Right kidney (tissue), 9 donors: ENCODE measurements at places on chromosomes 2 and 18.
A peak's percentile ranks its signal among the peaks of the same experiment; 100 is the strongest.

GRCh38 chr2:47035615-47036488 is 119.3 kb downstream of the STPG4 start:
- DNase-seq: no peak

DNA sequence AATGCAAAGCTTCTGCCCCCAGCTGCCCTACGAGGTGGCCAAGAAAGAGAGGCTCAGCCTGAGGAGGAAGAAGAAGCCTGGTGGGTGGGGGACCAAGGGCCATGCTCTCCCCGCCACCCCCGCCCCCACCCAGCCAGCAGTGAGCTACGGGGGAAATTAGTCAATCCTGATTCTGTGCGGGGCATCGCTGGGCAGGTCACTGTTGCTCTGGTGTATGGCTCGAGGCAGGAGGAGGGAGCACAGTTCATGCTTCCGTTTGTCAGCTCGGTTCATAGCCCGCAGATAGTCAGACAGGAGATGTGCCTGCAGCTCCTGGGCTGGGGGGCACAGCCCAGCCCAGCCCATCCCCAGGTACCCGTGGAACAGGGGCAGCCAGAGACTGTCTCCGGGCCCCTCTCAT is 17.1 kb downstream of the RAMP1 start:
- no peak for DNase-seq

DNA sequence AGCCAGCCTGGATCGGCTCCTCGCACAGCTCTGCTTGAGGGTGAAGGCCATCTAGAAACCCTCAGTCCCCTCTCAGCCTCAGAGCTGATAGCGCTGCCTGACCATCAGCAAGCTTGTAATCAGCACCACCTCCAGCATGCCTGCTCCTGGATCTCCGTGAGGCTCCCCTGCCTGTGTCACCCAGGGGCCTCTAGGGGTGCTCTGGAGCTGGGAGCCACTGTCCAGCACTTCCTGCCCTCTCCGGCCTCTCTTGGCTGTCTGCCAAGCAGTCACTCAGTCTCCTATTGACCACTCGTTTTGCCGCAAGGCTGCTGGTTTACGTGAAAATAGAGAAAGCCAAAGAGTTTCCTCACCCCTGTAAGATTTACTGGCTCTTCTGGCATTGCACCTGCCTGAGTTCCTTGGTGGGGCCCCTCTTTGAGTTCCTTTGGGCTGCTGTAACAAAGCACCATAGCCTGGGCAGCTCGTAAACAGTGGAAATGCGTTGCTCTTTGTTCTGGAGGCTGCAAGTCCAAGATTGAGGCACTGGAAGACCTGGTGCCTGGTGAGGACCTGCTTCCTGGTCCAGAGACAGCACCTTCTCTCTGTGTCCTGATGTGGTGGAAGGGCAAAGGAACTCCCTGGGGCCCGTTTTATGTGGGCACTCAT is 17.9 kb downstream of the CAPN10 start:
- peak; percentile 53 for DNase-seq

DNA sequence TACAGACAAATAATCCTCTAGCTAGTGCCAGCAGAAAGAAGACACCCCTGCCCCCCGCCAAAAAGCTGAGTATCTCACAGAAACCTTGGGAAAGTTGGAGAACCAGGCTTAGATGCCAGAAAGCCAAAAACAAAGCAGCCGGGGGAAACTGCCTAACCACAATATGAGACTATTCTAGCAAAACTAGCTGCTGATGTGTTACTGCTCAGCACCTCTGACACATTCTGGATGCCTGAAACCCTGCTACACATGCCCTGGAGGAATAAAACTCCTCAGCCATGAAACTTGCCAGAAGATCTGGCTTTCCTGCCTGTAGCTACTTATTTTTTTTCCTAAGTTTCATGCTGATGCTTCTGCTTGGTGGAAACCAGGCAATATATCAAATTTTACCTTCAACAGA is 122.7 kb upstream of the GCFC2 start:
- DNase-seq: no peak

DNA sequence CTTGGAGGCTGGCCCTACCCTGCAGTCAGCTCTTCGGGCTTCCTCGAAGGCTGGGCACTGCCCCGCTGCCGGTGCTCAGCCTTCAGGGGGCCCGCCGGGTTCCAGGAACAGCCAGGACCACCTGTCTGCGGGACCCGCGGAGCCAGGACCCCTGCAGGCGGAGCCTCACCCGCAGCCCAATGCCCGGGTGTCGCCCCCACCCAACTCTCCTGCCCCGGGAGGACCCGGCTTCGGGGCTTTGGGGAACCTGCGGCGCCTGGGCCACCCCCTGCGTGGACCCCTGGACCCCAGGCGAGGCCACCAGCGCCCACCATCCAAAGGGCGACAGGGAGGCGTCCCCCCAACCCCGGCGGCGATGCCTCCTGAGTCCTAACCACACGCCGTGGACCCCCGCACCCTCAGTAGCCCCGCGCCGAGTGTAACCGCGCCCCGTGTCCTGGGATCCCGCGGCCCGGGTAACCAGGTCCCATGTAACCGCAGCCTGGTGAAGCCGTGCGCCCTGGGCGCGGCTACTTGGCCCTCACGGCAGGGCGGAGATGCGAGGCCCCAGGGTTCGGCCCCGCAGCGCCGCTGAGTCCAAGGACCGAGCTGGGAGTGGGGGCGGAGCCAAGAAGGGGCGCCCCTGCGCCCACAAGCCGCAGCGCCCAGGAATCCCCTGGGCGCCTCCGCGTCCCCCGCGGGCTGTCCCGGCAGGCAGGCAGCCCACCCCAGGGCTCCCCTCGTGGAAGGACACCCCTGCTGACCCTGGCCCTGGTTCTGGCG is 11.0 kb upstream of the UBE2F start:
- peak; percentile 51 for DNase-seq

- no peak for DNase-seq
Observed at GRCh38 chr2:164335128-164335527, 286.2 kb downstream of the GRB14 start.

DNA sequence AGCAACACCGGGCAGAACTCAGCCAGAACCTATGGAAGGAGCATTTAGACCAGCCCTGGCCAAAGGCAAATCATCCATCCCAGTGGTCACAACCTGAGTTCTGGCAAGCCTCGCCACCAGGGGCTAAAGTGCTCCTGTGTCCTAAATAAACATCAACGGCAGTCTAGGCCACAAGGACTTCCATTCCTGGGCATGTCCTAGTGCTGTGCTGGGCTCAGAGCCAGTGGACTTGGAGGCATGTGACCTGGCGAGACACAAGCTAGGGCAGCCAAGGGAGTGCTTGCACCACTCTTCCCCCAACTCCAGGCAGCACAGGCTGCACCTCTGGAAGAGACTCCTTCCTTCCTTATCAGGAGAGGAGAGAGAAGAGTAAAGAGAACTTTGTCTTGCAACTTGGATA is 69.0 kb downstream of the ST6GAL2 start:
- DNase-seq: no peak

- DNase-seq: peak; percentile 9
Observed at GRCh38 chr18:23228102-23229061, 93.1 kb downstream of the CABLES1 start.

GRCh38 chr2:199951023-199951422 is 4.3 kb downstream of the TYW5 start:
- DNase-seq: no peak

- no peak for DNase-seq
Observed at GRCh38 chr2:47052847-47053246, 102.3 kb downstream of the STPG4 start.

- DNase-seq: no peak
Observed at GRCh38 chr2:73104933-73105332, 7.8 kb downstream of the RAB11FIP5 start.

DNA sequence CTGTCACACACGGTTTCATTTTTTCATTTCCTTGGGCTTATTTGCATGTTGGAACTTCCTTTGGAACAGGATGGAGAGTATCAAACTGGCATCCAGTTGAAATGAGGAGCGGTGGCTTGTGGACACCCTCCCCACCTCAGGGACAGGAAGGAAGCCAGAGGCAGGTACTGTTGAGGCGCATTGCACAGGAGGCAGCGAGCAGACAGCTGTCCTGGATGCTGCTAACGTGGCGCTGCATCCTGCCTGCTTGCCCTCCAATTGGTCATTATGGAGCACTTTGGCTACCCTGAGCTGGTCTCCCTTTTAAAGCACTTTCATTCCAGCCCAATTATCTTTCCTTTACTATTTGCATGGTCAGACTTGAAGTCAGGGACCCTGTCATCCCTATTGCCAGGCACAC is 80.7 kb upstream of the ITGA4 start:
- no peak for DNase-seq

DNA sequence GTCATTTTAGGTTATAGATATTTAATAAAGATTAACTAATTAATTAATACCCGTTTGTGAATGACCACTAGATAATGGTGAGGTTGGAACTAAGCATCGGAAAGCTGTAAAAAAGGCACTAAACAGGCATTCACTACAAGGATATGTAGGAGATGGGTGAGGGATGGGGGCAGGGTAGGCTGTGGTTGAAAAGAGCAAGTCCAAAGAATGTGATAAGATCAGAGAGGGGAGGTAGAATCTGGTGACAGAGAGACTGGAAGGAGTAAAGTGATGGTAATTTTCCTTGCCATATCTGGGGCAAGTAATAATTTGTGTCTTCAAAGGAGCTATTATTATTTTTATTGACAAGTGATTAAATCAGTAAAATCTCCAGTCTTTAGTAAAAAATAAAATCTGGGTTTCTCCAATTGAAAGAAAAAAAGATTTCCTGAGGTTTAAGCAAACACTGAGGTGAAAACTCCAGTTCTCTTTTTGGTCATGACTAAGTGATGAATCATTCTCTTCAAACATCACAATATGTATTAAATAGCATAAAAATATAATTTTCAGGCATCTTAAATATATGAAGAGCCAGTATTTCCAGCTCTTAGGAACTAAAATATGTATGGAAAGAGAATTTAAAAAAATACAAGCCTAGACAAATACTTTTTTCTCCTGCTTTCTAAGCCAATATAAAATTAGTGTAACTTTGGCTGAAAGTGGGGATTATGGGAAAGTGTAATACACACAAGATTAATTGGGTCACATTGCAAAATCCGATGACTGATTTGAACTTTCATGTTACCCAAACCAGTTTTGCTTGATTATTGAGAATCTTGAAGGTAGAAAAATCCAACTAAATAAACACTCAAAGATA is 259.1 kb upstream of the RBMS1 start:
- DNase-seq: no peak

GRCh38 chr2:173161040-173161439 is 85.4 kb downstream of the MAP3K20 start:
- no peak for DNase-seq

DNA sequence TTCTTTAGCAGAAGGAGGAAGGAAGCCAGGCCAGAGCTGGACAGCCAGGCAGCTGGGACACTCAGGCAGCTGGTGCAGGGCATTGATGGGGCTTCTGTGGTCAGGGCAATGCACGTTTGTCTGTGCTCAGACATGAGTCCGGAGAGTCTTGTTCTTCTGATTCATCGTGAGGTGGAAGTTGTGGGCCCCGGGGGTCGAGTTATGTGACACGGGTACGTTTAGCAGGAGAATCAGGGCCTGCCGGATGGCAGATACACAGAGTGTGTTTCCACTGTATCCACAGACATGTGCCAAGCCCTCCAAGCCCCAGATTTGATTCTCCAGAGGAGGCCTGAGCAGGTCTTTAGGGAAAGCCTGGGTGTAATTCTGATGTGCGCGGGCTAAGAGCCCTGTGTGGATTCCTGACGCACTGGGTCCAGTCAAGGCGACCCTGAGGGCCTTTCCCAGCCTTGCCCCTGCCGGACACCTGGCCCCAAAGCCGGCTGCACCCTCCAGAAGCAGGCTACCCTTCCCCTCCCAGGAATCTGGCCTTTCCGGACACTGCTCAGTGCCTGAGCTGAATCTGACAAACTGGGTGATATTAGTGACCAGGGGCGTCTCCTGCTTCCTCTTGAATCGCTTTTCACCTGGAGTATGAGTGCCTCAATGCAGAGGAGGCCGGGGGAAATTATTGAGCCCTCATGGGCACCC is 10.1 kb downstream of the ARHGEF4 start:
- DNase-seq: no peak

GRCh38 chr18:43533371-43533770 is 256.1 kb upstream of the SYT4 start:
- DNase-seq: no peak

GRCh38 chr2:232231554-232231953 is 147.0 kb upstream of the ALPP start:
- DNase-seq: no peak

- no peak for DNase-seq
Observed at GRCh38 chr18:9918016-9918680, 4.3 kb downstream of the VAPA start.

GRCh38 chr2:39571111-39571731 is 94.5 kb upstream of the TMEM178A start:
- DNase-seq: no peak

- no peak for DNase-seq
Observed at GRCh38 chr2:241235859-241236593, 47.5 kb downstream of the ANO7 start.

GRCh38 chr18:2396162-2396505 is 175.2 kb downstream of the METTL4 start:
- DNase-seq: no peak

DNA sequence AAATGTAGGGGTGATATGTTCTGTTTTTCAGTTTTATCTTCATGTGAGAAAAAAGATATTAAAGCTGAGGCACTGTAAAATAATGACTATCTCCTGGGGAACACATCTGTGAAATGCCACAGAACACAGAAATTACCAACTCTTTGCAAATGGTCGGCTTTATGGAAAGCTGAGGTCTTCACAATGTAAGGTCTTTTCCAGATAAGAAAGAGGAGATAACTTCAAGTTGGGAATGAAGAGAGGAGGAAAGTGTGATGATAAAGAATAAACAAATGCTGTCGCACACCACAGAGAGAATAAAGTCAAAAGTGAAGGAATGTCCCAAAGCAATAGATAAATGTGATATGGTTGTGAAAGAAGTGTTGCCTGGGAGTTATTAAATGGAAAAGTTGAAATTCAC is 1.2 kb upstream of the ALPK2 start:
- no peak for DNase-seq

DNA sequence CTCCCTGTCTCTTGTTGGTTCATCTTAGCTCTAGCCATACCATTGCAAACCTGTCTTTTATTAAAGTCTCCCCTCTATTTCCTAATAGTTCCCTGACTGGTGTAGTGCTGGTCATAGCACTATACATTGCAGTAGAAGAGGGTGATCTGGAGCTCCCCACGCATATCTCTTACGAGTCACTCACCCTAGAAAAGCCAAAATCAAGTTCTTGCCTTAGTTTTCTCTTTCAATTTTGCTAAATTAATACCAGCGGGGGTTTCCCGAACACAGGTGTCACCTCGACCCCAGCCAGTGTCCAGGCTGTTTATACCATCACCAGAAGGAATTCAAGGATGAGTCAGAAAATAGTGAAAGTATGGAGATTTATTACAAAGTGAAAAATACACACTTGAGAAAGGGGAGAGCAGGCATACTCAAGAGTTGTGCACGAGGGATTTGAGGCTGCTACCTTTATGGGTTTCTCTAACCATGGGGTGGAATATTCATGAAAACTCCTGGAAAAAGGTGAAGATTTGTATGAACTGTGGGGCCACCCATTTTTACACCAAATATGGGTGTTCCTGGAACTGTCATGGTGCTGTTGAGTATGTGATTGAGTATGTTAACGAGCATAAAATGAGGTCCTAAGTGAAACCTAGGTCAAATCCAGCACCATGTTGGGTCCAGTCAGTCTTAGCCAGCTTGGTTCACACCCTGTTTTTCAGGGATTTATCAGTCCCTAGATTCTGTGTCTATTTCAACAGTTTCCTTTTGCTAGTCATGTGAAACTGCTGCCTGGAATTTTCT is 20.2 kb downstream of the PROKR1 start:
- DNase-seq: no peak
